ENCODE measurements at places on chromosomes 16 and 17.

- no peak for DNase-seq
Measured at GRCh38 chr17:64004218-64004770, 6.1 kb downstream of the PRR29 start.

DNA sequence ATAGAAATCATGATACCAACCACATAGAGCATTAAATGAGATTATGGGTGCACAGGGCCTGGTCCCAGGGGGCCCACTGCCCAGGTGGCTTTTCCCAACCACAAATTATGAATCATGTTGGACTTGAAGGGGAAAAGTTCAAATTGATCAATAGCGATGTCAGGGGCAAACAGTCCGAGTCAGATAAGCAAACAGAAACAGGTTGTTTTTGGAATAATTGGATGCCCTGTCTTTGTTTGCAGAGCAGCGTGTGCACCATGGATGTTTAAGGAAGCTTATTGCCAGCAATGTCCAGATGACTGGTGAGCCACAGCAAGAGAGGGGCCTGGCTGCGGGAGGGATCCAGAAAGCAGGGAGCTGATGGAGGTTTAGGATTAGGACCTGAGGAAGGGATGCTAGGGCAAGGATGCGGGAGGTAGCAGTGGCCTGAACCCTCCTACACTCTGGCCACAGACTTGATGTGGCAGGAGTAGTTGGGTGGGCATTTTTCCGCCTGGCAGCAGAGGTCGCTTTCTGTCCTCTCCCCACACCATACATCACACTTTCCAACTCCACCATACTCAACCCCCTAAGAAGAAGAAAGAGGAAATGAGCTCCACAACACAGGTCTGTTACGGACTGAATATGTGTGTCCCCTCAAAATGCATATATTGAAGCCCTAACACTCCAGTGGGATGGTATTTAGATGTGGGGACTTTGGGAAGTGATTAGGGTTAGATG lies 266.4 kb upstream of the RPL38 start:
- DNase-seq = no peak

- DNase-seq = no peak
Measured at GRCh38 chr17:21351366-21352065, 24.6 kb upstream of the KCNJ12 start.

DNA sequence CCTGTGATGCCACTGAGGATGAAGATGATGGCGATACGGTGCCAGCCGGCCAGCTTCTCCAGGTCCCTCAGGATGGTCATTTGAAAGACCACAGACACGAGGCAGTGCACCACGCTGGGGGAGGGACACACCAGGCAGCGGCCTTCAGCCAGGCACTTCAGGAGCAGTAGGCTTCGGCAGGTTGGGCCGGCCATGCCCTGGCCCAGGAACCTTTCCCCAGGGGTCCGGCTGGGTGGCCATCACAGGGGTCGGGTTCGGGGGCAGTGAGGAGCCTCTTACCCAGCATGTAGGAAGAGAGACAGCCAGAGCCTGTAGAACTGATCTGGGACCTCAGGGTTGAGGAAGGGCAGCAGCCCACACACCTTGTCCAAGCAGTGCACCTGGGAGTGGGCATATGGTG lies 5.3 kb downstream of the AANAT start:
- DNase-seq = no peak

GRCh38 chr17:82297280-82297713 lies 20.1 kb downstream of the CD7 start:
- peak; percentile 25 for DNase-seq

GRCh38 chr17:17694169-17695081 lies 13.2 kb downstream of the RAI1 start:
- DNase-seq = no peak

DNA sequence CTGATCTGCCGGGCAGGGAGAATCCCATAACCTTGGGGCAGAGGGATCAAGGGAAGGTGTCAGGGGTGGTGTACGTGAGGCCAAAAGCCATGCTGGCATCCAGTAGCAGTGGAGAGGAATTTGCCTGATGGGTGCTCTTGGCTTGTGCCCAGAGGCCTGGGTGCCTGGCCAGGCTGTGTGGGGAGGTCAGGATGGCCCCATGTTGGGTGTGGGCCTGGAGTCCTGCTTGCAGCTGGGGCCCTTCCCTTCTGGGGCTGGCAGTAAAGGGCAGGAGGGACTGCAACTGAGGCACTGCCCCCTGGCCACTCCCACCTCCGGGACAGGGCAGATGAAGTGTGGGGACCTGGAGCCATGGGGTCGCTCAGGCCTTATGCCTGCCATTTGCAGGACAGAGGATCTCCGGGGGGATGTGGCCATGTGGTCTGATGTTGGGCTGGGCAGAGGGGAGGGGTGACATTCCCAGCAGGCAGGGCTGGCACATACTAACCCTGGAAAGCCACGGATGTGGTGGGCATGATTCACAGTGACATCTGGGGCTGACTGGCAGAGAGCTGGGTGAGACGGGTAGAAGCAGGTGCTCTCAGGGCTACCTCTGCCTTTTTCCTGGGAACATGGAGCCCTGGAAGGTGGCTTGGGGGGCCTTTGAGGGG lies 3.5 kb downstream of the FMNL1 start:
- DNase-seq = no peak

DNA sequence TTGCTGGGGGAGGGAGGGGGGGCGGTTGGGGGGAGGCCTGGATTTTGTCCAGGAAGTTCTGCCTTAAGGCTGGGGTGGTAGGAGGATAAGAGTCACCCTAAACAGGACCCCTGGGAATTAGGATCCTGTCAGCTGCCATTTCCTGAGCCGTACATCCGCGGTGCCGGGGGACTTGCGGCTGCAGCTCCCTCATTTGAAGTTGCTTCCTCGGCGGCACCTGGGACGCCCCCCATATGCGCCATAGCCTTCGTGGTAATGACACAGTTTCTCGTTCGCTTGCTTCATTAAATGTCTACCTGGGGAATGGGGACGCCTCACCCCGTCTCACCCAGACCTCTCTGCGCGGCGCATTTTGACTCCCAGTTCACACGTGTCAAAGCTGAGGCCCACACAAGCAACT lies 55.1 kb upstream of the PABPN1L start:
- DNase-seq = no peak

DNA sequence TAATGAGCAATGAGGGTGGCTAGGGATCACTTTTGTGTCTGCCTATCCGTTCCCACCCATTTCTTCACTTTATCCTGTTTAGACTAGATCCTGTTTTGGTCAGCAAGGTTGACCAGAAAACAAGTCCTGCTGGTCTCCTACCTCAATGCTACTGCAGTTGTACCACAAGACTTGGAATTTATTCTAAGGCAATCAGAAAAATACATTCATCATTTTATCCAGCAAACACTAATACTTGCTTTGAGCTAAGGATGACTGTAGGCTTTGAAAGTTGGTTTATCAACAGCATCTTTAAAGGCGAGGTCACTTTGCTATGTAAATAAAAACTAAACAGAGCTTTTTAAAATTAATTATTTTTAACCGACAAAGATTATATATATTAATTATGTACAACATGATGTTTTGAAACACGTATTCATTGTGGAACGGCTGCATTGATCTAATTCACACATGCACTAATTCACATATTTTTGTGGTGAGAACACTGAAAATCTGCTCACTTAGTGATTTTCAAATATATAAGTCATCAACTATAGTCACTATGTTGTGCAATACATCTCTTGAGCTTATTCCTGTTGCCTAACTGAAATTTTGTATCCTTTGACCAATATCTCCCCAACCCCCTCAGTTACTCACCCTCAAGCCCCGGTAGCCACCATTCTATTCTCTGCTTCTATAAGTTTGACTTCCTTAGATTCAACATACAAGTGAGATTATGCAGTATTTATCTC lies 125.9 kb upstream of the HS3ST3A1 start:
- DNase-seq = no peak

DNA sequence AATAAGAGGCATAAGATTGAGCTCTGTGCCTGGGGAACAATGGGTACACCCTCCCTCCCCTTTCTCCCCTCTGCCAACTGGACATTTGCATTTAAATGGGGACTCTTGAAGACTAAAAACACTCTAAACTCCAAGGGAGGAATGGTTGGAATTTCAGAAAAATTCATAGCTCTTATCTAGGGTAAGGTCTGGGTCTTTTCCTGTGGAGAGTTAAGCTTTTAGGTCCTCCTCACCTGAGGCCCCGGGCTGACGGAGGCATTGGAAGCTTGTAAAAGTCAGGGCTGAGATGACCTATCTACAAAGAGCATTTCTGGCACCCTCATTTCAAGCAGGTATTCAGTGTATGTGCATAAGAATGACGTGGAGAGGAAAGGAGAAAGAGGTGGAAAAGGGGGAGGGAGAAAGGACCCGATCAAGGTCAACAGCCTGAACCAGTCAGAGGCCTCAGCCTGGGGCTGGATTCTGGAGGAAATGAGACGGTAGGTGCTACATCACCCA lies 78.0 kb downstream of the RAP1GAP2 start:
- DNase-seq = no peak

DNA sequence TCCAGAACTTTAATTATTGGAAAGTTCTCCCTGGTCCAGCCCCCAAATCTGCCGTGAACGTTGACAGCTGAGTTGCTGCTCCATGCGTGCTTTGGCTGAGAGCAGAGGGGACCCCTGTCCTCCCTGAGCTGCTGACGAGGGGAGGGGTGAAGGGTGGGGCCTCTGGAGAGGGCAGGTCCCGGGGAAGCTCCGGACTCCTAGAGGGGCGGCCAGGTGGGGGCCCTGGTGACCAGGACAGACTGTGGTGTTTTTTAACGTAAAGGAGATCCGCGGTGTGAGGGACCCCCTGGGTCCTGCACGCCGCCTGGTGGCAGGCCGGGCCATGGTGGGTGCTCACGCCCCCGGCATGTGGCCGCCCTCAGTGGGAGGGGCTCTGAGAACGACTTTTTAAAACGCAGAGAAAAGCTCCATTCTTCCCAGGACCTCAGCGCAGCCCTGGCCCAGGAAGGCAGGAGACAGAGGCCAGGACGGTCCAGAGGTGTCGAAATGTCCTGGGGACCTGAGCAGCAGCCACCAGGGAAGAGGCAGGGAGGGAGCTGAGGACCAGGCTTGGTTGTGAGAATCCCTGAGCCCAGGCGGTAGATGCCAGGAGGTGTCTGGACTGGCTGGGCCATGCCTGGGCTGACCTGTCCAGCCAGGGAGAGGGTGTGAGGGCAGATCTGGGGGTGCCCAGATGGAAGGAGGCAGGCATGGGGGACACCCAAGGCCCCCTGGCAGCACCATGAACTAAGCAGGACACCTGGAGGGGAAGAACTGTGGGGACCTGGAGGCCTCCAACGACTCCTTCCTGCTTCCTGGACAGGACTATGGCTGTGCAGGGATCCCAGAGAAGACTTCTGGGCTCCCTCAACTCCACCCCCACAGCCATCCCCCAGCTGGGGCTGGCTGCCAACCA lies at the start of gene MC1R:
Gene MC1R (plus strand): TSS at position 410 of the 895 bp plus-strand sequence. CDS start 397 bp downstream, at position 807.
- no peak for DNase-seq

- DNase-seq = peak; percentile 92
Measured at GRCh38 chr17:32141258-32141657, 1.0 kb upstream of the RHOT1 start.

- no peak for DNase-seq
Measured at GRCh38 chr16:15782573-15783365, 74.1 kb downstream of the MYH11 start.

DNA sequence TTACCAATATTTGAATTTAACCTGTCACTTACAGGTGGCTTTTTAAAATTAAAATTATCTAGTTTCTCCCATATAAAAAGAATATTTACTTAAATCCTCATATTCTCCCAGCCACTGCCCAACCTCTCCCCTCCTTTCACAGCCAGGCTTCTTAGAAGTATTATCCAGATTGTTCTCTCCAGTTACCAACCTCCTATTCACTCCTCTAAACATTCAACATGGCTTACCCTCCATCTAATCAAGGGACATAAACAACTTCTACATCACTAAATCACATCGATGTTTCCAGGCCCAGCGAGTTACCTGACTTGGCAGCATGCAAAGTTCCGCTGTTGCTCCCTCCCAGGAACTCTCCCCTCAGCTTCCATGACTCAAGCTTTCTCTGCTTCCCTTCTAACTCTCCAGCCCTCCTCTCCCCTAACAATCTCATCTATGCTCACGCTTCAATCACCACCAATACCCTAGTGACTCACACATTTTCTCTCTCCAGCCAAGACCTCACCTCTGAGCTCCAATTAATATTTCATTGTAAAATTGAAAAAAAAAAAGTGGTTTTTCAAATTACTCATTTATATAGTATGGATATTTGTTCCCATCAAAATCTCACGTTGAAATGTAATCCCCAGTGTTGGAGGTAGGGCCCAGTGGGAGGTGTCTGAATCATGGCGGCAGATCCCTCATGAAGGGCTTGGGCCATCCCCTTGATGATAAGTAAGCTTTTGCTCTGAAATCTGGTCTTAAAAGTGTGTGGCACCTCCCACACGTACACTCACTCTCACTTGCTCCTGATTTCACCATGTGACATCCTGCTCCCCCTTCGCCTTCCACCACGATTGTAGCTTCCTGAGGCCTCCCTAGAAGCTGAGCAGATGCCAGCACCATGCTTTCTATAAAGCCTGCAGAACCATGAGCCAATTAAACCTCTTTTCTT lies 88.5 kb downstream of the HELZ start:
- no peak for DNase-seq

DNA sequence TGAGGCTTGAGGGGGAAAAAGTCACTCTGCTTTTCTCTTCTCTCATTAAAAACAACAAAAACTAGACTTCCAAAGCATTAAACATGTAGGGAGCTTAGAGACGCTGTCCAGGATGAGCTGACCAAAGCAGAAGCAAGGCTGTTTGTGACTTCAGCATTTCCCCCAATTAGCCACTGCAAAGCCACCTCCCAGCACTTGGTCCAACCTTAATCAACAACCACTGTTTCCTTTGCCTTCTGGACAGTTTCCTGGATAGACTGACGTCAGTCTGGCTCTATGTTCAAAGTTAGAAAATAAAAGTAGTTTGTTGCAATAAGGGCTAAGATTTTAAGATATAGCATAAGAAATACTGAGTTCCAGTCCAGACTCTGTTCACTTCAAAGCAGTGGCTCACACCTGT lies 3.1 kb downstream of the TMEM231 start:
- no peak for DNase-seq

DNA sequence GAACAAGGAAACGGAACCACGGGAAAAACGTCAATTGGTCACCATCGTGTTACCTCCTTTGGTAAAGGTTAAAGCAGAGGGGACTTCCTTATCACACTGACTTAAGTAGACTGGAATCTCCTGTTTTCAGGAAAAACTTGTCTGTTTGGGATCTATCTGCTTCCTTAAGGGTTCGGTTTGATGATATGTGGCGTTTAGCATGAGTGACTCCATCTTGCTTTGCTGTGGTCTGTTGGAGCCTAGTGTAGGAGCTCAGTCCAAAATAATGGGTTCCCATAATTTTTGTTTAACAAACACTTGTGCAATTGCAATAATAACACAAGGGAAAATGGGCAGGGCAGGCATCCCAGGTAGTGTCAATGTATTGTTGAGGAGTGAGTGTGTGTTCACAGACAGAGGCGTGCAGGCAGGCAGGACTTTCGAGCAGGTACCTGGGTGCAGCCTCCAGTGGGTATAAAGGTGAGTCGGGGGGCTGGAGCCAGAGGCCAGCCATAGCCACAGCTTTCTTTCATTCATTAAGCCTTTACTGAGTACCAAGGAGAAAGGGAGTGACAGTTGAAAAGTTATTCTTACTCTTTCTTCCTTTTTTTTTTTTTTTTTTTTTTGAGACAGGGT lies 4.3 kb upstream of the ENGASE start:
- no peak for DNase-seq

GRCh38 chr17:38352245-38353085 lies 821 bp downstream of the SOCS7 start:
- no peak for DNase-seq

- no peak for DNase-seq
Measured at GRCh38 chr16:3112881-3113574, 642 bp downstream of the ZNF205 start.
